T-helper 2 cell treated with Interferon-gamma antibody and Interleukin-4, amounts not matched to agents 5 μg/mL and 100 μg/mL, for 36 hours (primary cell): ENCODE measurements at places on chromosomes 6 and 20.

DNA sequence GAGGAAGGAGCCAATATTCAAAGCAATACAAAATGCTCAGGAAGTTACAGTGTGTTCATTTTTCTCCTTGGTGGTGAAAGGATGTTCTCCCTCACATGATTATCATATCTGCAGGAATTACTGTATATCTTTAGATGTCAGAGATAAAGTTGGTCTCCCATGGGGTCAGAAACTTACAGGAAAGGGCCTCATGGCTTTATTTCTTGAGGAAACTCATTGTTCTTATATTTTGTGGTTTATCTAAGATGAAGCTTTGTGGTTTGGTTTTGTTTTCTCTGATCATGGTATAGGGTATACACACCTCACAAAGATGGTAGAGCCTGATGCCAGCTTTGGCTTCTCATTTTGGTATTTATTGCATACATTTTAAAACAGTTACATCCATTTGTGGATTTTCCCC is 100.5 kb upstream of the STXBP5 start:
- DNase-seq: no peak

DNA sequence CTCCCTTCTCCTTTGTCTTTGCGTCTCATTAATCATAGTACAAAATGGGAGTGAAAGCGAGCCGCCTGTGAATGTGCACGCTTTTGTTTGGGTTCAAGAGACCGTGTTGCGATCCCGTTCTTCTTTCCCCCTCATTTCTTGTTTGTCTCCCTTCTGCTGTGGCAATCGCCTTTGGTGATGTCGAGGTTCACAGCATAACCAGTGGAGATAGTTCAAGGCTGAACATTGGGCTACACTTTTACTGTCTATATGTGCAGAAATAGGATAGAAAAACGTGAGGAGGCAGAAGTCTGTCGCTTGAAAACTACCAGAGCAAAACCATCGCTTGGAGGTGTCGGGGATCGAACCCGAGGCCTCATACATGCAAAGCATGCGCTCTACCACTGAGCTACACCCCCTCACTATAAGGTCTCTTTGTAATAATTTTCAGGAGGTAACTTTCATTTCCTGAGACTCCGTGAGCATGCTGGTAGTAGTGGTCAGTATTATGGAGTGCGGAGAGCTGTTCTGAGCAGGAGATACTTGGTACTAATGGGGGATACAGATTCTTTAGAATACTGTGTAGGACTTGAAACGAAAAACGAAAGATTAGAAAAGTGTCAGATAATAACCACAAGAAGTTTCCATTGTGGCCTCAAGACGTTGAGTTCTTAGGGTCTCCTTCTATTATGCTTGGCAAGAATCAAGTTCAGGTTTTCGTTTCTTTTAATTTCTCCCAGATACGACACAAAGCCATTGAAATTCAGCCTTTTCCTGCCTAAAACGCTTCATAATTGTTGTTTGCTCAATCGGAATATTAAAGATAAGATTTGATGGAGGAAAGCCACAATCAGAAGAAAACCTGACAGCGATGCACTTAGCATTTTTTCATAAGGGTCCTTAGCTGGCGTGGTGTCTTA is 106.6 kb downstream of the TRIM27 start:
- DNase-seq: no peak

DNA sequence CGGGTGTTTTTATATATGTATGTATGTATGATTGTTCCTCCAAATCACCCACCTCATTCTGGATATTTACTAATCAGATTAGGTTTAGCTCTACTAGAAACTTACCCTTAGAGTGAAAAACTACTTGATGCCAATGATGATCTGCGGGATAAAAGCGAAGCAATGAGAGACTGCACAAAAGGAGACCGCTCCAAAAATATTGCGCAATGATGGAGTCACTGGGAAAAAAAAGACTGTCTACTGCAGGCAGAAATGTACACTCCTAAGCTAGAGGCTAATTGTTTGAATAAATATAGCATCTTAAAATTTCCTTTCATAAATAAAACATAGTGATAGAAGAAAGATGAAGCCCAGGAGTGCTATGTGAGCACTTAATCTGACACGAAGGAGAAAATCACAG is 7.3 kb downstream of the RAB32 start:
- DNase-seq: no peak

DNA sequence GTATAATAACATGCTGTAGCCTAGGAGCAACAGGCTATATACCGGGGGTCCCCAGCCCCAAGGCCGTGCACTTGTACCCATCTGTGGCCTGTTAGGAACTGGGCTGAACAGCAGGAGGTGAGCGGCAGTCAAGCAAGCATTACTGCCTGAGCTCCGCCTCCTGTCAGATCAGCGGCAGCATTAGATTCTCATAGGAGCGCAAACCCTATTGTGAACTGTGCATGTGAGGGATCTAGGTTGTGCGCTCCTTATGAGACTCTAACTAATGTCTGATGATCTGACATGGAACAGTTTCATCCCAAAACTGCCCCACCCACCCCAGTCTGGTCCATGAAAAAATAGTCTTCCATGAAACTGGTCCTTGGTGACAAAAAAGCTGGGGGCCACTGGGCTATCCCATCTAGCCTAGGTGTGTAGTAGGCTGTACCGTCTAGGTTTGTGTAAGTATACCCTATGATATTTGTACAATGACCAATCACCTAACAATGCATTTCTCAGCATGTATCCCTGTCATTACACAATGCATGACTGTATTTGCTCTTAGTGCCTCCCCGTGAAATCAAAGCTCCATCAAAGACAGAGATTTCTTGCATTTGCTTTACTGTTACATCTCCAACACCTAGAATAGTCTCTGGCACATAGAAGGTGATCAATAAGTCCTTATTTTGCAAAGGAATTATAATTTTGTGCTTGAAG is 30.8 kb downstream of the NHSL1 start:
- no peak for DNase-seq

DNA sequence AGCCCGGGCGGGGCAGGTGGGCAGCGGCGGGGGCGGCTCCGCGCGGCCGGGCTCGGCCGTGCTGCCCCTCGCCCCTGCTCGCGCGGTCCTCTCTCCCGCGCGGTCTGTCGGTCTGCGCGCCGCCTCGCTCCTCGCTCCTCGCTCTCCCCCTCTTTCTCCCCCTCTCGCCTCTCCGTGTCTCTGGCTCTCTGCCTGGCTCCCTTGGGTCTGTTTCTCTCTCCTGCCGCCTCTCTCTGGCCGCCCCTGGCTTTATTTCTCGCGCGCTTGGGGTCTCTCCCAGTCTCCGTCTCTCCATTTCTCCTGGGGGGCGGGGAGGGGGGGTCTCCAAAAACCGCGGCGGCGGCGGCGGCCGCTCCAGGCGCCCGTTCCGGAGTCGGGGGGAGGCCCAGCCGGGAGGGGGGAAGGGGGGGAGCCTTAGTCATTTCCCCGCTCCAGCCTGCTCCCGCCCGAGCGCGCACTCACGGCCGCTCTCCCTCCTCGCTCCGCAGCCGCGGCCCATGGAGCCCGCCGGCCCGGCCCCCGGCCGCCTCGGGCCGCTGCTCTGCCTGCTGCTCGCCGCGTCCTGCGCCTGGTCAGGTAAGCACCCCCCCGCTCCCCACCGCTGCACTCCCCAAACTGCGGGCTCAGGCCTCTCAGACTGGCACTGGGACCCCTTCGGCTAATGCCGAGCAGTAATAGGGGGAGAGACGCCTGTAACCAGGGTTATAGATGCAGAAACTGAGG is at the start of gene SIRPA:
Gene SIRPA, plus strand, starts transcription at position 457 of the 723 bp plus-strand sequence. Its CDS starts 41 bp downstream, at position 498.
- DNase-seq: no peak

- DNase-seq: no peak
These were observed 336.7 kb downstream of the GJA1 start for GRCh38 chr6:121771937-121772720.

GRCh38 chr6:43035495-43036194 is 14.2 kb downstream of the RRP36 start:
- no peak for DNase-seq

GRCh38 chr20:3995749-3996320 is 19.5 kb downstream of the RNF24 start:
- DNase-seq: no peak

DNA sequence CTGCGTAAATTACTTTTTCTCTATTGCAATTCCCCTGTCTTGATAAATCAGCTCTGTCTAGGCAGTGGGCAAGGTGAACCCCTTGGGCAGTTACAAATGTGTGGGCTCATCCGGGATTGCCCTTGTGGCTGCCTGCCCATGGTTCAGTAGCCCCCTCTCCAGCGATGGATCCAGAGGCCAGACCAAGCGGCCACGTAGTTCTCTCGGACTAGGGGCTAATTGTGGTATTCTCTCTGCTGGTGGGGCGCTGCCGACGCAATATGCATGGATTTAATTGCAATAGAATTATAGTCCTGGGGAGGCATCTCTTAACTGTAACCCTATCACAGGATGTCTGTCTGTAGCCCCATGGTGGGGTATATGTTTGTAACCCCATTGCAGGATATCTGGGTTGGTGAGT is 64.3 kb upstream of the UNC93A start:
- DNase-seq: no peak

DNA sequence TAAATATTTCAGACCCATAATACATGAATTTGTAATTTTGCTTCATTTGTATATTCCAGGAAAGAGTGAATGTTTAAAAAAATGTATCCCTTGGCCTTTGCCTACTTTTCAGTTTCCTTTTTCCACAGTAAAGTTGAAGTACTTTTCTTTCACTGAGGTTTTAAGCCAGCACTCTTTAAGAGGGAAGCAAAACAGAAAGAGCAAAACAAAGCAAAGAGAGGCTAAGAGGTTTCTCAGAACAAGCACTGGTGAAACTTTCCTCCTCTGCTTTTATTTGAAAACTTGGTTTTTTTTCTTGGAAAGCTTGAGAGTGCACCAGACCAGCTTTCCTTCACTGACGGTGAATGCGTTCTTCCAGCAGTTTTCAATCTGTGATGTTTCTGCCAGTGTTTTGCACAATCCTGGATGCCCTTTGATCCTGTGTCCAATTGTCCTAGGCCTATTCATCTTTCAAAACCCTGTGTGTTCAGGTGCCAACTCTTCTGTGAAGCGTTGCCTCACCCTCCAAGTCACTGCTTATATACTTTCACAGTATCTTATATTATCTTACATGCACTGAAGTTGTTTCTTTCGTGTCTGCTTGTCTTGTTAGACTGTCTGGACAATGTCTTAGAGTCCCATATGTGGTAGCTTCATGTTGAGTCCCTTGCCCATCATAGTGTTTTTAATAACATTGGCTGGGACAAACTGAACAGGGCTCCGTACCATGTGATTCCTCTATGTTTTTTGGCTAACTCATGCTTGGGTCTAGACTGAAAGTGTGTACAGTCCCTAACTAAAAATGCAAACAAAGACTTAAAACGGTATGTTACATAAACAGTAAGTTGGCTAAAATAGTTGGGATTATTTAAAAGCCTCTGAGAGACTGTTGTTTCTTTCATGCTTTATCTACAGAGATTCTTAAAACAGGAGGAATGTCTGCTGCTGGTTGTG is 1.9 kb downstream of the RNF217 start:
- no peak for DNase-seq

DNA sequence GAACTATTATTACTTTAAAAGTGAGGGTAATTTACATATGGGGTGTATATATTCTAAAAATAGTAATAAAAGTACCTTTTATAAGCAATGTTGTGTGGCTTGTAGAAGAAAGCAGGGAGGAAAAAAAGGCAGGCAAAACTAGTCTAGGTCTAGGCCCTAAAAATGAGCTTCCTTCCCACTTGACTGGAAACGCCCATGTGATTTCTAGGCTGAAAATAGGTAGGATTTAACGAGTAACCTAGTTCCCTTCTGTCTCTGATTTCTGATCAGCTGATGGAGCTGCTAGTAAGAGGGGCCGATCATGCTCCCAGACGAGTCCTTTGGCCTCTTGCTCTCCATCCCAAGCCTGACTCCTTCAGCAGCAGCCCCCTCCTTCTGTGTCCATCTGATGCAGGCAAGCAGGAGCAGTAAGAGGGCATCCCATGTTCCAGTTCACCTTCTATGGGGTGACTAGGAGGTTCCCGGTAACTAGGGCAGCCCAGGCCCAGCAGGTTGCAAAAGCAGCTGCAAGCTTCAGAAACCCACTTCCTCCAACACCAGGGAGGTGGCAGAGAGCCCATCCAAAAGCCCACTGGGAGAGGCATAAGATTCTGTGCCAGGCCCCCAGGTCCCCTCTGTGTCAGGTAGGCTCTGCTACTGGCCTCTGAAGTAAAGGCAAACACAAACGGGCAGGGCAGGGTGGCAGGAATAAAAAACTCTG is 24.4 kb downstream of the TBC1D20 start:
- no peak for DNase-seq

DNA sequence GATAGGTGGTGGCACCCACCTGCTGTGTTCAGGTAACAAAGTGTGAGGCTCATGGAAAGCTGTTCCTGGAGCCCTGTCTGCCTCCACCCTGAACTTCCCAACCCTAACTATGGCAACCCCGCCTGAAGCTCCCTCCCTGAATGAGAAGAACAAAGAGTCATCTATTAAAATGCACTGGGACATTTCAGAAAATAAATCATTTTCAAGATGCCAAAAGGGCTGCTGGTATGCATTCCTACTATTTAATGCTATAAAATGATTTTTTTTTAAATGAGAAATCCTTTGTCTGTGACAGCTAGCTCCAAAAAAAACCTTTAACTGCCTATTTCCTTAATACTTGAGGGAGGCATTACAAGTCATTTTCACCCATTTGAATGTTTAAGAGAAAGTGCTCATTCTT is 84.3 kb upstream of the MRPS10 start:
- DNase-seq: no peak

- no peak for DNase-seq
These were observed 24.1 kb downstream of the LRFN2 start for GRCh38 chr6:40563111-40563510.

DNA sequence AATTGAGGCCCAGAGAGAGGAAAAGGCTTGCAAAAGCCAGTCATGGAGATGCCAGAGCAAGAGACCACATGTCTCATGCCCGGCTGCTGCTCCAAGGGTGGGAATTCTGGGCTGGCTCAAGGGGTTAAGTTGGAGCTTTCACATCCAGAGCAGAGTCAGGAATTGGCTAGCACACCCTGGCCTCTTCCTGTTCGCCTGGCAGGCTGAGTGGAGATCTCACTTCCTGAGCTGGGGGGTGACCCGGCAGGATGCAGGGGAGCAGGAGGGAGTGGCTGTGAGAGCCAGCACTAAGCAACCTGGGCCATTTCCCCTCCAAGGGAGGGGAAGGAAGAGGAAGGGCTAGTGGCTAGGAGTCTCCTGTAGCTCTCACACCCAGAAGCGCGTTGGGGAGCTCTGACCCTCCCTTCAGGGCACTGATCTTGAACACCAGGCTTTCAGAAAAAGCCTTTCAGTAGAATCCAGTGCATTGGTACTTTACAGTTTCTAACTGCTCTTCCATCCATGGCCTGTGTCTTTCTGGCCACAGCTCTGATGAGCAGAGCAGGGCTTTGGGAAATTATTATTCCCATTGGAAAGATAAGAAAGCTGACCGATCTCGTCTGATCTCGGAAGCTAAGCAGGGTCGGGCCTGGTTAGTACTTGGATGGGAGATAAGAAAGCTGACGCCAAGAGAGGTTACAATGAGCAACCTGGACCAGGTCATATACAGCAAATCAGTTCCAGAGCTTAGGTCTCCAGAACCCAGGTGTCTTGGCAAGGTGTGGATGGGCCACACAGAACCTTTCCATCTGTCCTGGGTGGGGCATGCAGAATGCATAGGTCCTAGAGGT is 2.2 kb upstream of the CCM2L start:
- DNase-seq: no peak

GRCh38 chr6:130134582-130134981 is 88.2 kb downstream of the SAMD3 start:
- DNase-seq: no peak

DNA sequence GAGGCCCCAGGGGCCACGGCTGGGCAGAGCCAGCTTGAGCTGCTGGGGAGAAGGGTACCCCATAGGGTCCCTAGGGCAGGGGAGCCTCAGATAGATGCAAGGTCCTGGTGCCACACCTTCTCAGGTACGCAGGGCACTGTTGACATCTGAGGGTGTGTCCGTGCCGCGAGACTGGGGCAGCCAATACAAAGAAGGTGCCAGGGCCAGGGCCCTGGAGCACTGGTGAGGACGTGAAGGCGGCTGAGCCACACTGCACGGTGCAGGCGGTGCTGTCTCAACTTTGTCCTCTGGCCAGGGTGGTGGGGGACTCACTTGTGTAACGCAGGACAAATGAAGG is 649 bp upstream of the LRRC73 start:
- no peak for DNase-seq
